ENCODE measurements at places on chromosomes 16 and 17. TPM values are rescaled to one million over a fixed set of nuclear protein-coding genes. Genes with fewer than 3 reads are reported as not detected.

GRCh38 chr16:31090540-31090939 is 1.8 kb upstream of the PRSS53 start:
- DNase-seq = no peak

GRCh38 chr17:73431401-73432205 is 119.8 kb upstream of the CDC42EP4 start:
- DNase-seq = no peak

SLC6A4 gene
- 2.3 TPM for total RNA-seq

GNG13 gene
- not detected for total RNA-seq
